ENCODE measurements at places on chromosomes 3 and 15.

DNA sequence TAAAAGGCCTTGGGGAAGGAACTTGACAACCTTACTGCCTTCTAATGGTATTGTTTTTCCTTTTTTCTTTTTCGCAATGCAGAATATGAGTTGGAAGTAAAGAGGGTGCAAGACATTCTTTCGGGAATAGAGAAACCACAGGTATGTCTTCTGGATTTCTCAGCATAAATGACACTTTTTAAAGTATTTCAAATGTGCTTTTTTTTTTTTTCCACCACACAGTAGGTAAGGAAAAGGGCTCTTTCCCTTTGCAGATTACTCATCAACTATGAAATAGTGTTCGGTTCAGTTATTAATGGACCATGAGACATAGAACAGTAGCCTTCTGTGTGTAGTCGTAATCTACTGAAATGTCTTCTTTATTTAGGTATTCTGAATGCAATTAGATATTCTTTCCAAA lies 162.4 kb downstream of the GHSR start:
- H3K27ac ChIP-seq, result no peak overlapping the region
- H3K4me1 ChIP-seq, result peaks cover 9% of the 10 kb centered on the region
- no peak for DNase-seq
- H3K27me3 ChIP-seq, result no peaks in the 10 kb centered on the region
- H3K4me3 ChIP-seq, result no peak overlapping the region

DNA sequence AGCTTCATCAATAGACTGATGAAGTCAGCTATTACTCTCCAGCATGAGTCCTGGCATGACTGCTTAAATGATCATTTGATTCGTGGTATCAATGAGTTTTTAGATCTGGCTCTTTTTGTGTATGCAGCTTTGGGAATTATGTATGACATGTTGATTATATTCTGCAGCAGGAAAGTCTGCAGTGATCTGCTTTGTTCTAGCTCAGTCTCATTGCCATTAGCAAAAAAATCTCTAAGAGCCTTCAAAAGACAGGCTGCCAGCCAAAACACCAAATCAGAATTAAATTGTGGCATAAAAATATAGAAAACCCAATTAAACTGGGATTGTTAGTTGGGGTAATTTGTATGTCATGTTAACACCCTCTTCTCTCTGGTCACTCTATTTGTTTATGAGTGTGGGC lies 1021.0 kb upstream of the SEMA6D start:
- no peaks in the 10 kb centered on the region for H3K4me1 ChIP-seq
- no peak for DNase-seq
- no peak overlapping the region for H3K27ac ChIP-seq
- no peaks in the 10 kb centered on the region for H3K27me3 ChIP-seq
- no peak overlapping the region for H3K4me3 ChIP-seq

DNA sequence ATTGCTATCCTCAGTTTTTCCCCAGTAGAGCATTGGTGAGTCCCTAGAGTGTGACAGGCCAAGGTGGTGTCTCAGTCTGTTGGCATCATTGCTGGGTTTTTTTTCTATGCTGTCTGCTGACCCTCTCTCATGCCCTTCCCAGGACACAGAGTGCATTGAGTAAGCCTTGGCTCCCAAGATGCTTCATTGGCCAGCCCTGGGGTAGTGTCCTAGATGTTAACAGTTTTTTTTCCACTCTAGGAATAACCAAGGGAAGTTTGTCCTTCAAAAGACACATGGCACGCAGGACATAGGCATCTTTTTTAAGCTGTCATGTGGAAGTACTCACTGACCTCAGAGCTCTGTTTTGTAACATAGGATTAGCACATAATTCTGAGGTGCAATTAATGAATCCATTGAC lies 19.5 kb downstream of the ADAMTSL3 start:
- no peaks in the 10 kb centered on the region for H3K4me1 ChIP-seq
- H3K4me3 ChIP-seq, result no peak overlapping the region
- H3K27me3 ChIP-seq, result no peaks in the 10 kb centered on the region
- no peaks in the 10 kb centered on the region for H3K36me3 ChIP-seq

DNA sequence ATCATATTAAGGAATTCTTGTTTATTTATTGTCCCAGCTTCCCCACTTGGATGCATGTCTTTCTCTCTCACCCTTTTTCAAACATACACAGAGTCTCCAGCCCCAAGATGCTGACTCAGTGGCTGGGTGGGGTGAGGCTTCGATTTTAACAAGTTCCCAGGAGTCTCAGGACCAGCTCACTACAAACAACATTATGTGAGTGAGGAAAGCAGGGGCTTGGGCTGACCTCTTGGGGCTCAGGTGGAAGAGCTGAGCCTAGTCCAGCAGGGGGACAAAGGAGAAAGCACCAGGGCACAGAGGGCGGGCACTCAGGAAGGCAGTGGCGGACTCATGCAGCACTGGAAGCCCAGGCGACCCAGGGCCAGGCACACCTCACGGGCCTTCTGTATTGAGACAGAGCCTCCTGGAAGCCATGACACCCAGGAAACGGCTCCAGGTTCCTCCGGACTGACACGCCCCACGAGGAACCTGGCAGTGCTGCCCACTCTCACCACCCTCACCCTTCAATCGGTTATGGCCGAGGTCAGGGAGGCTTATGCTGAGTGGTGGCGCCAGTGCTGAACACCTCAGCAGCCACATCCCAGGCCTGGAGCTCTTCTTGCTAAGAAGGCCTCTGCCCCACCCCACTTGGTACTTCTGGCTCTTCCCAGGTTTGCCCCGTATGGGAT lies 97.4 kb downstream of the LRIG1 start:
- H3K27ac ChIP-seq, result no peak overlapping the region
- no peaks in the 10 kb centered on the region for H3K36me3 ChIP-seq
- H3K4me1 ChIP-seq, result peaks cover 2% of the 10 kb centered on the region
- H3K4me3 ChIP-seq, result no peak overlapping the region
- H3K27me3 ChIP-seq, result no peaks in the 10 kb centered on the region

DNA sequence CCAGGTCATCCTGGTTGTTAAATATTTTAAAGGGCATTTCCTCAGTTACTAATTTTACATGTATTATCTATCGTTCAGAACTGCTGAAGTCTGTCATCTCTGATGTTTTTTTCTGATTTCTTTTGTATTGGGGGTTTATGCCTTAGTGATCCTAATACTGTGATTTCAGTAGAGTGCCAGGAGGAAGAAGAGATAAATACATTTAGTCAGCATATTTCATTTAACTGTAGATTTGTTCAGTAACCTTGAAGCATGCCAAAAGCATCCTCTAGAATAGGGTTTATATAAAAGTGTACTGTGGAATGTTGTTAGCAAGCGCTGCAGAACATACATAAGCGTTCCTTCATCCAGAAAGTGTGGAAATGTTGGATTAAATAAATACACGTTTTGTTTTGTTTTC lies 342.3 kb upstream of the DPPA4 start:
- no peak overlapping the region for H3K27ac ChIP-seq
- DNase-seq, result no peak
- H3K27me3 ChIP-seq, result no peaks in the 10 kb centered on the region
- no peaks in the 10 kb centered on the region for H3K4me1 ChIP-seq

DNA sequence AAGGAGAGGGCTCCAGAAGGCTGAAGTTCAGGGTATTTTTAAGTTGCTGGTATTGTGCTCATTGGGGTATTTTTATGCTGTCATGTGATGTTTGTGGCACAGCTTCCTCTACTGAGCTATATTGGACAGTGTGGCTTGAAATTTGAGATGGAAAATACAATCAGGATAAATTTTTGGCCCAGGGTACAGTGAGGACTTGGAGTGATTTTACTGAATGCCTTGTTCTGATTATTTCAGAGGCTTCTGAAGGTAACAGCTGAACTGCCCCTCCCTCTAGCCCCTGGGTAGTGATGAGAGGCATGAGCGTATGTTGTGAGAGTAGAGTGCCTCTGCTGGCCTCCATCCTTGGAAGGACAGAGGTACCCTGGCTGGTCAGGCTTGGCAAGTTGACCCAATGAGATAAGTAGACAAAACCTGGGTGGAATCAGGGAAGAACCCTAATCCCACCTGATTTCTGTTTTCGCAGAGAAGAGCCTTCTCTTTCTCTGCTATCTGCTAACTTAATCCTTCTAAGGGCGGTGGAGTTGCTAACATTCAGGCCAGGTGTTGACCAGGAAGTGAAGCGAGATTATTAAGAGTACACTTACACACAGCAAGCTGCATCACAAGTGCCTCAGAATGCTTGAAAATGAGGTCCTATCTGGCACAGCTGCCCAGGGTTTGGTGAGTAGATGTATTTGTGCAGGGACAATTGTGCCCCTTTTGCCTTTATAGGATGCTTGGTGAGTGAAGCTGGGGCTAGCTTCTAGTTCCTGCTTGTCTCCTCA lies 98.1 kb upstream of the CLSTN2 start:
- DNase-seq, result no peak
- H3K27ac ChIP-seq, result no peak overlapping the region
- H3K36me3 ChIP-seq, result no peaks in the 10 kb centered on the region
- H3K4me3 ChIP-seq, result no peak overlapping the region
- no peaks in the 10 kb centered on the region for H3K4me1 ChIP-seq

DNA sequence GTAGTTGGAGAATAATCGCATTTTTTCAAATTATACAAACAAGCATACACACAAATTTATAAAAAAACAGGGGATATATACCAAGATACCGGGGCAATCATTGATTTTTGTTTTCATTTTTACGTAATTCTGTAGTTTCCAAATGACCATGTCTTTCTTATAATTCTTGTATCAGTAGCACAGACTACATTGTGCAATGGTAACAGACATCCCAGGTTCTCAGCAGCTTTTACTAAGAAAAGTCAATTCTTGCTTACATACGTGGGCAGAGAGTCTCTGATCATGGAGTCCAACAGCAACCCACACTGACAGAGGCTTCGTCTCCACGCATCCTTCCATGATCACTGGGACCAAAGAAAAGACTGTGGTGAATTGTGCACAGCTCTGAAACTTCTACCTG lies 441.3 kb downstream of the TBL1XR1 start:
- H3K36me3 ChIP-seq, result no peaks in the 10 kb centered on the region
- no peak overlapping the region for H3K27ac ChIP-seq
- no peaks in the 10 kb centered on the region for H3K27me3 ChIP-seq
- no peak overlapping the region for H3K4me3 ChIP-seq
- no peak for DNase-seq

Measured in activated CD8-positive, alpha-beta T cell treated with anti-CD3 and anti-CD28 coated beads for 36 hours (primary cell).